ENCODE measurements at places on chromosomes 11 and 22. TPM values are rescaled to one million over a fixed set of nuclear protein-coding genes. Genes with fewer than 3 reads are reported as not detected.

The GGTLC2 gene
- not detected for total RNA-seq

The C11orf97 gene
- not detected for total RNA-seq

The AIFM3 gene
- 1.4 TPM for total RNA-seq

The UNC93B1 gene
- total RNA-seq = 16.2 TPM

The DTX4 gene
- 1.9 TPM for total RNA-seq

The SNX32 gene
- 4.0 TPM for total RNA-seq

All from bronchial smooth muscle cell (primary cell).